ENCODE measurements at places on chromosomes 1 and 21. TPM values are rescaled to one million over a fixed set of nuclear protein-coding genes. Genes with fewer than 3 reads are reported as not detected.

HPDL gene
- 0.32 TPM for total RNA-seq

FAM163A gene
- total RNA-seq, result 0.11 TPM

ADGRL4 gene
- total RNA-seq, result not detected

SLAMF1 gene
- 59.8 TPM for total RNA-seq

RSPH1 gene
- not detected for total RNA-seq

ATP1A2 gene
- total RNA-seq, result not detected

CEP350 gene
- 86.2 TPM for total RNA-seq

FBLIM1 gene
- not detected for total RNA-seq

FUCA1 gene
- total RNA-seq, result 35.0 TPM

RIPK4 gene
- 0.36 TPM for total RNA-seq

SASS6 gene
- 5.6 TPM for total RNA-seq

AMPD1 gene
- not detected for total RNA-seq

SPRR1A gene
- total RNA-seq, result not detected

FAM151A gene
- total RNA-seq, result not detected

CLCA4 gene
- not detected for total RNA-seq

LDLRAD2 gene
- not detected for total RNA-seq

NPR1 gene
- total RNA-seq, result not detected

FCRL2 gene
- total RNA-seq, result not detected

SPRR2E gene
- not detected for total RNA-seq

CHAF1B gene
- total RNA-seq, result 1.6 TPM

AADACL4 gene
- total RNA-seq, result not detected

FAM131C gene
- total RNA-seq, result not detected

CLIC6 gene
- 0.67 TPM for total RNA-seq

CFHR3 gene
- total RNA-seq, result not detected

NVL gene
- 38.9 TPM for total RNA-seq

SAMD11 gene
- not detected for total RNA-seq

TMPRSS2 gene
- total RNA-seq, result not detected

SPRR2G gene
- total RNA-seq, result not detected

SPAG17 gene
- not detected for total RNA-seq

SERPINC1 gene
- total RNA-seq, result not detected

ADPRS gene
- 26.7 TPM for total RNA-seq

CFAP74 gene
- total RNA-seq, result not detected

NEK2 gene
- total RNA-seq, result not detected

ATAD3C gene
- 1.5 TPM for total RNA-seq

Measured in CD4-positive, alpha-beta memory T cell (primary cell).